Fibroblast of lung (primary cell): ENCODE measurements at places on chromosomes 7 and 10. TPM values are rescaled to one million over a fixed set of nuclear protein-coding genes. Genes with fewer than 3 reads are reported as not detected.
A peak's percentile ranks its signal among the peaks of the same experiment; 100 is the strongest.

Gene GRID1
- total RNA-seq: 0.33 and 0.51 TPM in 2 replicates

Gene SLIT1
- under 0.01 and 0.17 TPM in 2 replicates for total RNA-seq

Gene ASB4
- total RNA-seq: not detected in 2 replicates

Gene POR
- total RNA-seq: 105 and 207 TPM in 2 replicates

Gene CYP2C9
- total RNA-seq: not detected in 2 replicates

Gene NOLC1
- 16.5 and 23.4 TPM in 2 replicates for total RNA-seq

- DNase-seq: no peak
Observed at GRCh38 chr10:27138277-27138676, 15.9 kb downstream of the YME1L1 start.

- no peak for DNase-seq
Observed at GRCh38 chr7:149620961-149621360, 123.4 kb upstream of the ZNF746 start.

- peak; percentile 25 for DNase-seq
Observed at GRCh38 chr10:5840314-5841307, 27.4 kb upstream of the GDI2 start.

- no peak for DNase-seq
Observed at GRCh38 chr7:129169686-129170440, 18.6 kb upstream of the SMO start.

DNA sequence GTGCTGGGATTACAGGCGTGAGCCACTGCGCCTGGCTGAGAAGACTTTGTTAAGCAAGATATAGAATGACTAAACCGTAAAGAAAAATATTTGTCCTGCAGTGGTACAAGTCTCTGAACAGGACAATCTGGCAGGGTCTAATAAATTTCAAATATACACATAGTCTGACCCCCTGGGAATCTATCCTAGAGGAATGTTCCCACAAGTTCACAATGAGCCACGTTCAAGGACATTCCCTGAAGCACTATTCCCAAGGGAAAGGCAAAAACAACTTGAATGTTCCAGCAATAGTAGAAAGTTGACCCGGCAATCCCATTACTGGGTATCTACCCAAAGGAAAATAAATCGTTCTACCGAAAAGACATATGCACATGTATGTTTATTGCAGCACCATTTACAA is 82.0 kb downstream of the HIP1 start:
- no peak for DNase-seq

DNA sequence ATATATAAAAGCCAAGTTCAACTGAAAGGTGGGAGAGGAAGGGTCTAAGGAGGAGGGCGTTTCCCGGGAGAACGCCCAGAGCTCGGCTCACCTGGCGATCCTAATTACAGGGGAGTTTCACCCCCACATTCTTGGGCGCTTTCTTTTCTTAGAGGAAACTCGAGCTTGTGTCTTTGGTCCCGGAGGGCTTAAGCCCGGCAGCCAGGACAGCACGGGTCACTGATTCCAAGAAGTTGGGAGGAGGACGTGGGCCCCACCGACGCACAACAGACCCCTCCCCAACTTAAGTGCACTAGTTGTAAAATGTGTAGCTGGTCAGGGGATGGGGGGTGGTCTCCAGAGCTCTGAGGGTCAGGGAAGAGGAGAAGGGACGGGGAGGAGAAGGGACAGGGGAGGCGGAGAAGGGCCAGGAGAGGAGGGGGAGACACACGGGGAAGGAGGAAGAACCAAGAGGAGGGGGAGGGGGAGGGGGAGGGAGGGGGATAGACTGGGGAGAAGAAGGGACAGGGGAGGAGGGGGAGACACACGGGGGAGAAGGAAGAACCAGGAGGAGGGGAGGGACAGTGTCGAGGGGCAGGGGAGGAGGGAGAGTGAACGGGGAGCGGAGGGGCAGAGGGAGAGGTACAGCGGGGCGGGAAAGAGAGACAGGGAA is 874 bp downstream of the BAIAP2L1 start:
- no peak for DNase-seq

- DNase-seq: peak; percentile 93
Observed at GRCh38 chr10:132447446-132448247, 50.6 kb downstream of the PWWP2B start.
